ENCODE measurements at places on chromosomes 7 and 10.

DNA sequence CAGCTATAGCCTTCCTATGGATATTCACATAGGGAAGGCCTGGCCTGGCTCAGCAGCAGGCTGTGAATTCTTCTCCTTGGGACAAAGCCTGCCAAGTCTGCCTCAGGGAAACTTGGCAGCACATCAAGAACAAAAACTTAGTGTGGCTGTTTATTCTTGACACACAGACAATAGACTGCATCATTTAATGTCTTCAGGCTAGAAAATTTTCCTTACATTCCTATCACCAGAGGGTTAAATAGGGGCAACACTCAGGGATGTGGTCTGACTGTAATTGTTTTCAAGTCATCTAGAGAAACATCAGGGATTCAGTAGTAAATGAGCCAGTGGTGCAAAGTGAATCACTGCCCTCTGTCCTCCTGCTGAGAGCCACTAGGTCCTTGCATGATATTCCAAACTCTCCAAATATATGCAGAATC lies 137.3 kb downstream of the SEMA3C start:
- DNase-seq, result no peak

- DNase-seq, result no peak
Measured at GRCh38 chr7:20288036-20288435, 42.7 kb upstream of the ITGB8 start.

- DNase-seq, result no peak
Measured at GRCh38 chr10:69338547-69339450, 60.5 kb downstream of the HK1 start.

DNA sequence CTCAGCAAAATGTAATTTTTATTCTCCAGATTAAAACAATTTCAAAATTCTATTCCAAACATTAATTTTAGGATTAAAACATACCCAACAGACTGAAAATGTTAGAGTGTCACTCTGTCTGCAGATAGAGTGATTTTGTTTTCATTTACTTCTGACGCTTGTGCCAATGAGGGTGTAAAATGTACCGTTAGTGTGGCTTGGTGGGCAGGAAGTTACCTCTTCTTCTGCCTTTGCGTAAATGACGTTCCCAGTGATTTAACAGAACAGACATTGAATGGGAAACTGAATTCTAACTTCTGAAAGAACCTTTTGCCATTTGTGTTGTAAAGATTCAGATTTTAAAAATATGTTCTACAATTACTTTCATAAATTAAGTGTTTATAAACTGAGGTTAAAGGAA lies 47.0 kb upstream of the DRGX start:
- DNase-seq, result no peak

DNA sequence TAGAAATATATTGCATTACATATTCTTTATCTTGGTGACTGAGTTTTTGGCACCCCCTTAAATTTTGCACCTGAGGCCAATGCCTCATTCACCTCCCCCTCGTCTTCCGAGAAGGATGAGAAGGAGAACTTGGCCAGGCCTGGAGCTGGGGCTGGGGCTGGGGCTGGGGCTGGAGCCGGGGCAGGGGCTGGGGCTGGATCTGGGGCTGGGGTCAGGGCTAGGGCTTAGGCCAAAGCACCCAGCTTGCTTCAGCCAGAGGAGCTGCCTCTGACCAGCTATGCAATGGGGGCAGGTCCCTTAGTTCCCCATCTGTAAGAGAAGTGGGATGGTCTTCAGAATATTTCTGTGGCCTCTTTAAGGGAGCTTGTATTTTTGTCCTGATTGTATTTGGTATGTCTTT lies 3.8 kb upstream of the PRKAG2 start:
- no peak for DNase-seq

- no peak for DNase-seq
Measured at GRCh38 chr10:48779077-48779476, 94.4 kb downstream of the WDFY4 start.

DNA sequence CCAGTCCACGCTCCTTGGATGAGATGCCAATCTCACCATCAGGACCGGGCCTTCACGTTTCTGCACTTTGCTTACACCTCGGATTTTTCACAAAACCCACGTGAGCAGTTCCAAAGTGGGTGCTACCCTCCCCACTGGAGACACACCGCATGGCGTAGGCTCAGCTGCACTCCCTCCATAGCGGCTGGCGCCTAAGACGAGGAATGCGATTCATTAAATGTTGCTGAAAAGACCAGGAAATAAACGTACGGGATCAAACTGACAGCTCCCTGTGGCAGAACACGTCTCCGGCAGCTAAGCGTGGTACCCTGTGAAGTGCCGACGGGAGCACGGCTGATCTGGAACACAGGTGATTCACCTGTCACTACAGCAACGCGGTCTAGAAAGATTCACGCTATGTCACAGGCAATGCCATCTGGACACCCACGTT lies 209.0 kb downstream of the DIP2C start:
- no peak for DNase-seq

DNA sequence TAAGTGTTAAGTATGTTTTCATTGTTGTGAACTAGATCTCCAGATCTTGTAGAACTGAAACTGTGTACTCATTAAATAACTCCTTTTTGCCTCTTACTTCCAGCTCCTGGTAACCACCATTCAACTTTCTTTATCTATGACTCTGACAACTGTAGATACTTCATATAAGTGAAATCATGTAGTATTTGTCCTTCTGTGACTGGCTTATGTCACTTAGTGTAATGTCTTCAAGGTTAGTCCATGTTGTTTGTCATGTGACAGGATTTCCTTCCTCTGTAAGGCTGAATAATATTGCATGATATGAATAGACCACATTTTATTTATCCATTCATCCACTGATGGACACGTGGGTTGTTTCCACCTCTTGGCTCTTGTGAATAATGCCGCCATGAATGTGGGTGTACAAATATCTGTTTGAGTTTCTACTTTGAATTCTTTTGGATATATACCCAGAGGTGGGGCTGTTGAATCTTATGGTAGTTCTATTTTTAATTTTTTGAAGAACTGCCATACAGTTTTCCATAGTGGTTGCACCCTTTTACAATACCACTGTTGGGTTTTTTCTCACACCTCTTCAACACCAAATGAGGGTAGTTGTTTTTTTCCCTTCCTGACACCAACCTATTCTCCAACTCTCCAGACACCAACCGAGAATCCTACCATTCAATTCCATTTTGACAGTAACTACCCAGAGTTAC lies 10.7 kb upstream of the FMC1 start:
- DNase-seq, result no peak

- DNase-seq, result no peak
Measured at GRCh38 chr10:29479981-29480954, 154.5 kb downstream of the SVIL start.

GRCh38 chr7:44193011-44193802 lies 4.0 kb upstream of the GCK start:
- DNase-seq, result no peak

GRCh38 chr7:142327628-142328405 lies 70.0 kb upstream of the PRSS58 start:
- DNase-seq, result no peak

- DNase-seq, result no peak
Measured at GRCh38 chr10:70840836-70841235, 25.1 kb downstream of the SGPL1 start.

DNA sequence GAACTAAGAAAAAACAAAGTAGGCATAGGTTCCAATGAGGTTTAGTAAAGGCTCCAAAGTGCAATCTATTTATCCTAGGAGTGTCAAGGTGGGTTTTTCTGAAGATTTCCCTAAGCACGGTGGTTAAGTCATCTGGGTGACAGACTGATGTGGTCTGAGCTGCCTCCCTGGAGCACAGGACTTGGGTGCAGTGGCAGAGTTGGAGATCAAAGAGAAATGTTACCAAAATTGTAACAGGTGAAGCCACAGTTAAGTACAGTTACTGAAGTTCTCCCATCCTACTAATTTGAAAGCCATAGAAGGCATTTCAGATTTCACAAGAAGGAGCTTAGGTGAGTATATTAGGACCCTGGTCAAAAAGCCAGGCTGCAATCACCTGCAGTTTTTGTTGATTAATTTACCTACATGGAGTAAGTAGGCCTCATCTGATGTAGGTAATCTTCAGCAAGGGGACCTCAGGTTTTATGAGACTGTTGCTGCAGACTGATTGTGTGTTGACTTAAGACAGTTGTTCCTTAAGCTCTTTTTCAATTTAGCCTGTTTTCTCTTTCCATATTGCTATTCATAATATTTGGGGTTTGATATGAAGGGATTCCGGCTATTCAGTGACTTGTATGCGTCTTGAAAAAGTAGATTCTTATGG lies 3.0 kb downstream of the DLX6 start:
- no peak for DNase-seq

GRCh38 chr10:129136951-129137350 lies 330.1 kb upstream of the MGMT start:
- DNase-seq, result no peak

DNA sequence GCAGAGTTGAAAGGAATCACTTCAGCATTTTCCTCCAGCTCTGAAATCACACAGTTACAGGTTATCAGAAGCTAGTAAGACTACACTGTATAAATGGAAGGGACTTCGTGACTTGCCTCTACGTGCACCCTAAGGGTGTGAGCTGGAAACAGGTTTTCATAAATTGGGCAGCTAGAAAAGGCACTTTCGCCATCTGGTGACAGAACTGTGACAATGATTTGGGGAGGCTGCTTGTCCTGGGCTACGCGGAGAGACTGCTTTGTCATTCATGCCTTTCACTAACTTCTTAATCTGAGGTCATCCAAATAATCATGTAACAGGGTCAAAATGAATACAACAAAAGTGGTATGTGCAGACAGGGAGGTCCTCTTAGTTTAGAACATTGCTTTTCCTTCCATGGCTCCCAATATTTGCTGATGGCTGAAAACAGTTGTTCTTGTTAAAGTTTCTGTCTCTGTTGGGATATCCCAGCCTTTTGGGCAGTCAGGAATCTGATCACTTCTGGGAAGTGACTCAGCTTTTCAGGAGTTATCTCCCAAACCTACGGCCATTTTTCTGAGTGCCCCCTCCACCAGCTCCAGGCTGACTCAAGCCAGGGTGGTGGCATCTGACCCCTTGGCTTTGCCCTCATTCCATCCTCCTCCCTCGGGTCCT lies 17.8 kb downstream of the VWC2 start:
- DNase-seq, result no peak

All from T-helper 22 cell (primary cell).